ENCODE measurements at places on chromosomes 16 and 17.
A peak's percentile ranks its signal among the peaks of the same experiment; 100 is the strongest.

DNA sequence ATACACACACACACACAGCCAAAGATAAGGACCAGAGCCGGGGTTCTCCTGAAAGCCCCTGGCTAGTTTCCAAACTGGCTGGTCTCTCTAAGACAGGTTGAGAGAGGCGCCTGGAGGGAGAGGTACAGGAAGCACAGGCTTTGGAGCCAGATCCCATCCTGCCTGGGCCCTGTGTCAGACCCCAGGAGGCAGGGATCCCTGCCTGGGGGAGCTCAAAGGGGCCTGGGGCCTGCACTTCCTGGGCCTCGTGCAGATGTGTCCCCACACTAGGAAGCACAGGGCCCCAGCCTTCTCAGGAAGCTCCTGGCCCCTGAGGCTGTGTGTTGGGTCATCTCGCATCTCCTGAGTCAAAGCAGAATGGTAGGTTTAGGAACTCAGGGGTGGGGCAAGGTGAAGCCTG is 16.0 kb downstream of the SLC5A10 start:
- DNase-seq: no peak

DNA sequence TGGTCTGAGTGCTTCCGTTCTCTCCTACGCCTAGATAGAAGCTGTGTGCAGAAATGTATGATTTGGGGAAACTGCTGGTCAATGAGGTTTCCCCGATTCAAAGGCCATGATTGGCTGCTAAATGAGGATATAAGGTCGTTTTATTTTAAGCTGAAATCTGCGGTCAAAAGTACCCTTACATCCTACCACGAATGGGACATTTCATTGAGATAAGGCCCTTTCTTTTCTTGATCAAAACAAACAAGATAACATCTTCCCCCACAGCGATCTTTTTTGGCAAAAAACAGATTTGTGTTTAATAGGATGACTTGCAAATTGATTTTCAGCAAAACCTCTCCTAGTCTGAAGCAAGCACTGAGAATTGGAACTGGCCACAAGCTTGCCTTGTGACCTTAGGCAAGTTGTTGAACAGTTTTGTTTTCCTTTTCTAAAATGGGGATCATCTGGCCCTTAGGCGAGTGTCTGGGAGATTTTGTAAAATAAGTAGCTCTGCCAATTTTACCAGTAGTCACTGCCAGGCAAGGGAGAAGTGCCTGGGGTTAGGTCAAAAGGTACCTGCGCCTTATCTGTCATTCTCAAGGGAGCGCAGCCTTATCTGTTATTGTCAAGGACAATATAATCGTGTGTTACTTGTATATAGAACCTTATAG is 635 bp downstream of the SCPEP1 start:
- DNase-seq: no peak

DNA sequence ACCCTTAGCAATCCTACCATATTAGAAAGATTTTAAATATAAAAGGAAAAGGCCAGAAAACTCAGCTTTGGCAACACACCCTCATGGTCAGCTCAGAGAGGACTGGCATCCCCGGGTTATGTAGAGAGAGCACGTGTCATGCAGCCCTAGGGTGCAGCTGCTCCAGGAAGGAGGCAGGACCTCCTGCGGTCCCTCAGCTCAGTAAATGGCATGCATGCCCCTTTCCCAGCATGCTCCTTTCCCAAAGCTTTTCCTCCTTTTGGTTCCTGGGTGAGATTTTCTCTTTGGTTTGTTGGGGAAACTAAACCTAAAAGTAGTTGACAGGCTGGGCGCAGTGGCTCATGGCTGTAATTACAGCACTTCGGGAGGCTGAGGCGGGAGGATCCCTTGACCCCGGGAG is 3.9 kb downstream of the GAN start:
- DNase-seq: no peak

- DNase-seq: no peak
These were observed 3.4 kb downstream of the NXPH3 start for GRCh38 chr17:49578952-49579500.

- no peak for DNase-seq
These were observed 104.6 kb downstream of the CYLD start for GRCh38 chr16:50846511-50846910.

- no peak for DNase-seq
These were observed 218.5 kb upstream of the CIBAR2 start for GRCh38 chr16:85330694-85331188.

GRCh38 chr17:17892009-17892408 is 55.2 kb upstream of the SREBF1 start:
- DNase-seq: no peak

DNA sequence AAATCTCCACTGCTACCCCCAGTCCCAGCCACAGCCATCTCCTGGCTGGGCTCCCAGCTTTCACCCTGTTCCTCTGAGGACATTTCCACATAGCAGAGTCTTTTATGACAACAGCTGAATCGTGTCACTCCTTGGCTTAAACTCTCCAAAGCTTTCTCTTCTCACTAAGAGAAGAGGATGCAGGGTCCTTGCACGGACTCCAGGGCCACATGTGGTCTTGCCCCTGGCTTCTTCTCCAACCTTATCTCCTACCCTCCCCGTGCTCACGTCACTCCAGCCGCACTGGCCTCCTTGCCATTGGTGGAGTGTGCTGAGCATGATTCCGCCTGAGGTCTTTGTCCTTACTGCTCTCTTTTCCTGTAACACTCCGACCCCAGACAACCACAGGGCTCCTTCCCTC is 39.9 kb upstream of the CCDC182 start:
- DNase-seq: no peak

- no peak for DNase-seq
These were observed 7.1 kb upstream of the ARL5C start for GRCh38 chr17:39173080-39173479.

- no peak for DNase-seq
These were observed 150.3 kb upstream of the KCNJ18 start for GRCh38 chr17:21542070-21542469.

DNA sequence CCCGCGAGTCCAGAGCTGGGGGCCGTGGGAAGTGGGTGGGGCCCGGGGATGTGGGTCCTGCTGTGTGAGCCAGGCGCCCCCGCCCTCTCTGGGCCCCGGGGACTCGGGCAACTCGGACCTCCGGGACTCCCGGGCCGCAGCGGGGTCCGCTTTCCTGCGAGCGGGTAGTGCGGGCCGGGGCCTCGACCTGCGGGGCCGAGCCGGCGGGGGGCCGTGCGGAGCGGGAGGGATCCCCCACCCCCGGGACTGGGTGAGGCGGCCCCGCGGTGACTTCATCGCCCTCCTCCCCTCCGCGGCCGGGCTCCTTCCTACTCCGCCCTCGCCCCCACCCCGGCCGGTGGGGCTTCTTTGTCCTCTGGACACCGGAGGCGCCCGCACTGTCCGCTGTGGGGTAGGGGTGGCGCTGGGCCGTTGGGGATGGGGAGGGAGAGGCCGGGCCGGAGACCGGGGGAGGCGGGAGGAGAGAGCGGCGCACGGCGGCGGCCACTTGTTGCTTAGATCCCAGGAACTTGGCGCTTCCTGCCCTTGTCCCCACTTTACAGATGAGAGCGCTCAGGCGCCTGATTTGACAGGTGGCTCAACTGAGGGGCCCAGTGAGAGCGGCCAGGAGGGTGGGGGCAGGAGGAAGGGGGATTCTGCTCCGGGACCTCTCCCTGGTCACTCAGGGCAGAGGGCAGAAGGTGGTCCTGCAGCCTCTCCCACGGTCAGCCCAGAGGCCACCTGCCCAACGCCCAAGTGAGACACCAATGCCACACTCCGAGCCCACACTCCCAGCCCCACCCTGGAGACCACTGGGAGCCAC is 874 bp downstream of the CMTM3 start:
- peak; percentile 42 for DNase-seq

GRCh38 chr17:51647067-51647466 is 386.7 kb downstream of the UTP18 start:
- no peak for DNase-seq

Data from GOT3 (cell line).